ENCODE measurements at places on chromosomes 1 and 21.

DNA sequence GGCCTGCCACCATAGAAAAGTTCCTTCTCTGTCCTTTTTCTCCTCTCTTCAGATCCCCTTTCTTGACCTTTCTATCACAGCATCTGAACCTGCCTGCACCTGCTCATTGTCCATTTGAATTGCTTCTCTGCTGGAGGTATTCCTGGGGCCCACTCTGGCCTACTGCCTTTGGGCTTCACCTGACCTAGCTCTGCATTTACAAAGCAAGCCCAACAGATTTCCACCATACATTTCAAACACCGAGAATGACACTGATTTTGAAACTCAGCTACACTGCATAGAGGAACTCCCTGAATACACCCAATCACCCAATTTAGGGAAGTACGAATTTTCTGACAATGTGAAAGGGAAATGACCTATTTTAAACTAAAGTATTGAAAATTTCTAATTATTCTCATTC lies 284.5 kb upstream of the USP25 start:
- no peak for DNase-seq

- DNase-seq, result no peak
Observed at GRCh38 chr1:156852418-156852874, 6.5 kb downstream of the INSRR start.

DNA sequence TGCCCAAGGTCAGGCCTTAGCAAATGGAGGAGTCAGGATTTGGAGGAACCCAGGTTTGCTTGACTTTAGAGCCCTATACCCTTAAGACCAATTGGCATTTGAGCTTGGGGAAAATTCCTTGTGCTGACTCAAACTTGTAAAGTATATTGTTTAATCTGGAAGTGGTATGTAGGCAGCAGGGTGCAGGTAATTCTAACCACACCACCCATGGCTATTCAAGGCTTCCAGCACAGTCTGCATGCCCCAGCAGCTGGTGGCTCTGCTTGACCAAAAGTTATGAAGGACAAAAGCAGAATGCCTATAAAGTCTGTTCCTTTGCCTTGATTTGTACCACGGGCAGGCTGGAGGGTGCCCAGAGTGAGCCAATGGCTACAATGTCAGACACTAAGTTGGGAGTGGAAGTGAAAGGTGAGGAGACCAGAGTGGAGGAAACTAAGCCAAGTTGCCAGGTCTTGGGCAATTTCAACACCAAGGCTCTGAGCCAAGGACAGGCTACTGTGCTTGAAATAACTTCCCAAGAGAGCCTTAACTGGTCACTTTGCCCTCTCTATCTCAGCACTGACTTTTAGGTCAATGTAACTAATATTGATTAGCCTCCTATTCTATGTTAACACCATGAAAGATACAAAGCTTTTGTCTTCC lies 4.7 kb upstream of the G0S2 start:
- no peak for DNase-seq

GRCh38 chr1:156707417-156708217 lies 2.2 kb upstream of the CRABP2 start:
- no peak for DNase-seq

DNA sequence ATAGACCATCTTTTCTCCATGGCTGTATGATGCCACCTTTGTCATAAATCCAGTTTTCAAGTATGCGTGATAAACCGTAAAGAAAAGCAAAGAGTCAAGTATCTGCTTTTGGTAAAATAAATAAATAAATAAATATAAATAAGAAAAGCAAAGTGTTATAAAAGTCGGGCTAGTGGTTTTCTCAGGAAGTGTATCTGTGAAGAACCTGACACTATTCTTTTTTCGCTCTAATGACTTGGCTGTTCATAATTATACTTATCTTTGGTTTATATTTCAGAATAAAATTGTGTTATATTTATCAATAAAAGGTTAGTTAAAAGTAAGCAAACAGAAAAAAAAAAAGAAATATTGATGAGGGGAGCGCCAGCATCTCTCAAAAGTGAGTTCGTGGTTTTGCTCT lies 594 bp upstream of the EXO5 start:
- no peak for DNase-seq

DNA sequence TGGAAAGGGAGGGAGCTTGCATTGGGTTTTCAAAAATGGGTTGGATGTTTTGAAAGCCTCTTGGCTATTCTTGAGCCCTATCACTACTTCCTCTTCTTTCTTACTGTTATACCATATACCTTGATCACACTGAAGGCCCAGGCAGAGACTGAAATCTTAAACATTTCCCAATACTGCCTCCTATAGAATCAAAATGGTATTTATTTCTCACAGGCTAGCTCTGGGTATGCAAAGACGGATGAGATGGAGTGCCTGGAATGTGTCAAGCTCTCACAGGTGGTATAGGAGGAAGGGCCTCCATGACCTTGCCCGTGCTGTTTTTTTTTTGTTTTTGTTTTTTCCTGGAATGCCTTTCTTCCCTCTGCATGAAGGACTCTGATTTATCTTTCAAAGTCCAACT lies 268.4 kb upstream of the USP24 start:
- DNase-seq, result no peak

GRCh38 chr21:45769294-45769693 lies 125.8 kb downstream of the PCBP3 start:
- DNase-seq, result no peak

- DNase-seq, result no peak
Observed at GRCh38 chr1:178470411-178470960, 26.3 kb downstream of the CLEC20A start.

GRCh38 chr1:15756143-15757015 lies 2.2 kb upstream of the FBLIM1 start:
- DNase-seq, result no peak

GRCh38 chr1:35876988-35877387 lies 6.0 kb upstream of the AGO1 start:
- no peak for DNase-seq

GRCh38 chr21:40067751-40068150 lies 200.5 kb downstream of the PCP4 start:
- no peak for DNase-seq

- DNase-seq, result no peak
Observed at GRCh38 chr1:182217071-182217470, 155.6 kb upstream of the ZNF648 start.

DNA sequence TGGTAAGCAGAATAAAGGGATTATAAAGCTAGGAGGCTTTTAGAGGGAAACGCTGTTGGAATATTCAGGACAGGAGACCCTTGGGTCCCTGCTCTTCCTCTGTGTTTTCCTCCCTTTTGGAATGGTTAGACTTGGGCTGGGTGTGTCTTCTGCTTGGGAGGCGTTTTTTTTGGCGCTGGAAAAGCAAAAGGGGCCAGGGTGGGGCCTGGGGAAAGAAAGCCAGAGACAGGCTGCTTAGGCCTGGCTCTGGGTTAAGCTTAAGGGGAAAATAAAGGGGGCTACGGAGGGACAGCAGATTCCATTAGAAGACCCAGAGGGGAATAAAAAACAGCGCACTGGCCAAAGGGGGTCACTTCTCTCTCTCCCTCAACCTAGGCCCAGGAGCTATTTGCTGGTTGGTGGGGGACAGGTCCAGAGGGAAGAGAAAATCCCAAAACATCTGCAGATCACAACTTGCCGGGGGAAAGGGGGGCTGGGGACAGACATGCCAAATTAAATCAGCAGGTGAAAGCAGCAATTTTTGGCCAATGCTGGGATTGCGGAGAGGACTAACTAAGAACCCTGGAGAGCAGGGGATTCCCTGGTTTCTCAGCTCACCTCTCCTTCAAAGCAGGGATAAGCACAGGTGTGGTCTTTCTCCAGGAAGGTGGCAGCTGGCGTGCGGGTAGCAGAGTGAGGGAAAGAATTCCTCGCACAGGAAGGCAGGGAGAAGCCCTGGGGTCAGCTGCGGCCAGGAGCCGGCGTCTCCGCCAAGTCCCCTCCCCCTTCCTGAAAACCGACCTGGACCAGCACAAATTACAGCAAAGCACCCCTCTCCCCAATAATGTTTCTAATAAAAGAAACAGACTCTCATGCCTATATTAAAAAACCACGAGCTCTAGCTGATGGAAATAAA lies 82.2 kb upstream of the AK4 start:
- DNase-seq, result no peak

- DNase-seq, result no peak
Observed at GRCh38 chr1:32539584-32540571, 651 bp downstream of the ZBTB8A start.

DNA sequence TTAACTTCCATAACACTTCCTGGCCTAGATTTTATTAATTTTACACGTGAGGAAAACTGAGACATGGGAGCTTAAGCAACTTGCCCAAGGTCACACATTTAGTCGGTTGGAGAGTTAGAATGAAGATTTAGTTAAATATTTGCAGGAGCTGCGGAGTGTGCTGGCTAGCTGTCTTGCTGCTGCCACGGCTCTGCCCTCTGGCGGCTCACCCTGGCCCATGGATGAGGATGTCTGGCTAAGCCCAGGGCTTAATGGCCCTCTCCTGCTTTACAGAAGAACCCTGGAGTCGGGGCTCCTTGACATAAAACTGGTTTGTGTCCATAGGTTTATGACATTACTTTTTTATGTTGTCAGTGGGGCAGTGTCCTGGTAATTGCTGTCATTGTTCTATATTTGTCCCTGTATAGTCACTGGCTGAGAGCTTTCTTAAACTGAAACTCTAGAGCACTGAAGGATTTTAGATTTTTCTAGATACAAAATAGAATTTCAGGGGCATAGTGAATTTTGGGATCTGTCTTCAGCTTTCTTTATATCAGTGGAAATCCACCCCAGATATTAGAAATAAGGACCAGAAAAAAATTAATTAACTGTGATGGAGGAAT lies 88.9 kb upstream of the WLS start:
- no peak for DNase-seq

GRCh38 chr1:230222678-230223077 lies 155.6 kb downstream of the GALNT2 start:
- DNase-seq, result no peak

DNA sequence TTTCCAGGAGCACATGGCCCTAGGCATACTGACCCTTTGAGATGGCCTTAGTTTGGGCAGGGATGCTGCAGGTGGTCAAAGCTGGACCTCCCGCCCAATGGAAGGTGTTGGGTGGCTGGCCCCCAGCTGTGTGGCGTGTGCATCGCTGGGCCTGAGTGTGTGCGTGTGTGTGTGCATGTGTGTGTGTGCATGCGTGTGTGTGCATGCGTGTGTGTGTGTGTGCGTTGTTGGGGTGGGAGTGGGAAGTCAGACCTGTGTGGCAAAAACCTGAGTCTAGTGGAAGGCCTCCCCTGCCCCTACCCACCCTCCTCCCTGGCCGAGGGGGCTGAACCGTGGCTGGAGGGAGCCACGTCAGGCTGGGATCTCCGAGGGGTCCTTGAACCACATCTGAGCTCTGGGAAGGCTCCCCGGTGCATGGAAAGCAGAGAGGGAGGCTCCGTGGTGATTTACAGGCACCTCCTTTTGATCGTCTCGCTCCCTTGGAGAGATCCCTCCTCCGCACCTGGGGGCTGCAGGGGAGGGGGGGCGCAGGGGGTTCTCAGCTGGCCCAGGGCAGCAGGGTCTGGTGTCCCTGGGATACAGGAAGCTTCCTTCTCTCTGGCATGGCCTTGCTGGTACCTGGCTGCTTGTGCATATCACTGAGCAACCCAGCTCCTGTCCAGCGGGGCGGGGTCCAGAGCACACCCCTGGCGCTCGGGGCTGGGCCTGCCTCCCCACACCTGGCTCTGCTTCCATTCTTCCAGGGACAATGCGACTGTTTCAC lies 124.7 kb upstream of the WNT4 start:
- DNase-seq, result no peak

DNA sequence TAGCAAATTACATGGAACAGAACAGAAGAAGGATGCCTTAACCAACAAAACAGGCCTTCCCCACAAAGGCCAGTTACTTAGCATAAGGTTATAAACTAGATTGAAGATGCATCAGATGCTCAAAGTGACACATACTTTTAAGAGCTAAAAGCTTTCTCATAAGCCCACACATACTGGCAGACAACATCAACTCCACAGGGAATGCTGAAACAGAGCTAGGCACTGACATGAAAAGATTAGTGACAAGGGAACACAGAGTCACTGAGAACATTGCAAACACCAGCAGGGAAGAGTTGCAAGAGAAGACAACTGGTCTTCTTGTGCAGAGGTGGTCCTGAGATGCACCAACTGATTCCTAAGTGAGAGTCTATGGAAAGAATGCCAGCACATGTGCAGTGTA lies 6.9 kb downstream of the TTC13 start:
- no peak for DNase-seq

- DNase-seq, result no peak
Observed at GRCh38 chr1:232452117-232452516, 177.8 kb downstream of the SIPA1L2 start.

GRCh38 chr1:156947818-156948525 lies 27.5 kb downstream of the LRRC71 start:
- DNase-seq, result no peak

DNA sequence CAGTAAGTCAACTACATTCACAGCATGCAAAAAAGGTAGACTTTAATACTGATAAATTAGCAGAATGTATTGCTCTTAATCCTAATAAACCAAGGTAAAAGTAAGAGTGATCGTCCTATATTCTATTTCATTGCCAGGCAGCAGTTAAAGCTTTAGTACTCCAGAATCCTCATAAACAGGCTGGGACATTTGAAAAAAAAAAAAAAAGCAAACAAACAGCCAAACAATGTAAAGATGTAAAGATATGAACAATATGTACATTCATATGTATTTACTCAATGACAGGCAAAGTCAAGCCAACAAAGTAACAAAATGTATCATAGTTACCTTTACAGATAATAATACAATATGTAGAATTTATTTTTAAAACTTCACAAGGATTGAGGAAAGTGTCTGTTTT lies 383.6 kb downstream of the COL11A1 start:
- DNase-seq, result no peak

DNA sequence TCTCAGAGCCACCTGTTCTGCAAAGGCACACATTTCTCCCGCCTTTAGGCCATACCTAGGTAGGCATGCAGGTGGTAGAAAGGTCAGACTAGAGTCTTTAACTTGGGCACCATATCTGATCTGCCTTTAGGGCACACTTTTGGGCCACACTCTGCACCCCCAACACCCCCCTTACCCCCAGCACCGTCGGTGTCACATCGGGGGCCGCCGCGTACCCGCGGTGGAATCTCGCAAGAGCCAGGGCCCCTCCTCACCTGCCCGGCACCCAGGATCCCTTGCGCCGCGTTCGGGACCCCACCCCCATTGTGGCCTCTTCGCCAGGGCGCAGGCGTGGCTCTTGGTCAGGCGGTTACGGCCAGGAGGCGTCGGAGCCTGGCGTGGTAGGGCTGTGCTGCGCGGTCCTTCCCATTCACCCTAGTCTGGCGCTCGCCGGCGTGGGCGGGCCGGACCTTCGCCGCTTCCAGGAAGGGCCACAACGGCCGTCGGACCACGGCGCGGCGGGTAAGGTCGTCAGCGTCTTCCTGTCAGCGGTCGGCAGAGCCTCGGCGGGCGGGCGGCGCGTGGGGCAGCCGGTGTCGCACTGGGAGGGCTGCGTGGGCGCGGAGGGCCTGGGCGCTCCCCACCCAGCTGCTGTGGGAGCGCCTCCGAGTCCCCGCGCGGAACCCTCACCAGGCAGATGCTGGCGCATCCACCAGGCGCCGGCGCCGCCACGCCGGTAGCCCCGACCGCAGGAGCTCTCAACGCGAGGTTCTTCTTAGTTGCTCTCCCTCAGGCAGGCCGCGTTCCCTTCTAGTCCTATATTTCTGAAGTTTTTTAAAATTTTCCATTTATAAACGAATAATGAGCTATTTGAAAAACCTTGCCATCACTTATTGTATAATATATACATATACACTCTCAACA lies at the start of gene DNAH14:
DNAH14 (plus strand) TSS at position 341 of the 903 bp plus-strand sequence. CDS start 23,028 bp downstream, outside the sequence.
- DNase-seq, result no peak
